CD4-positive, alpha-beta T cell treated with Interferon alpha-2 for 1 hour (primary cell): ENCODE measurements at places on chromosomes 12 and 14.

DNA sequence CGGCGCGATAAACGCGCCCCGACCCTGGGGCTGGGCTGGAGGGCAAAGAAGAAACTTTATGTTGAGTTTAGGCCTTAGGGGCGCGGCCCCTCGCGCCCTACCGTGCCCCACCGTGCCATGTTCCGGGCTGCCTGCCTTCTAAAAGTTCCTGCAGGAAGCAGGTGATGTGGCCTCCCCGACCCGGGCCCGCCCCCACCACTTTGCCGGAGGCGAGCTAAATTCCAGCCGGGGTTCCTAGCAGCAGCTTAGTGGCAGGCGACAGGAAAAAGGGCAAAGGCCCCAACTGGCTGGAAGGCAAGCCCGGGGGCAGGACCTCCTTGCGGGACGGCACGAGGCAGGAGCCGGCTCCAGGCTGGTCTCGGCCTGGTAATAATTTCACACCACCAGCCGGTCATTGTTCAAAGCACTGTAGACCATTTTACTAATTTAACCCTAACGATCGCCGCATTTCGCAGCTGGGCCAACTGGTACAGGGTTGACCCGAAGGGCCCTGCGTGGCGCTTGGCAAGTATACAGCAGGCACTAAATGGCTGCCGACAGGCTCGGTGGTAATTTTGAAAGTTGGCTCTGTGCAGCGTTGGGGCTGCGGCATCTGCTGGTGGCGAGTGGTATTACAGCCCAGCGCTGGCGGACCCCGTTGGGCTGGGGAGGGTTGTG lies 895 bp upstream of the CCDC88C start:
- peak; percentile 88 for DNase-seq

DNA sequence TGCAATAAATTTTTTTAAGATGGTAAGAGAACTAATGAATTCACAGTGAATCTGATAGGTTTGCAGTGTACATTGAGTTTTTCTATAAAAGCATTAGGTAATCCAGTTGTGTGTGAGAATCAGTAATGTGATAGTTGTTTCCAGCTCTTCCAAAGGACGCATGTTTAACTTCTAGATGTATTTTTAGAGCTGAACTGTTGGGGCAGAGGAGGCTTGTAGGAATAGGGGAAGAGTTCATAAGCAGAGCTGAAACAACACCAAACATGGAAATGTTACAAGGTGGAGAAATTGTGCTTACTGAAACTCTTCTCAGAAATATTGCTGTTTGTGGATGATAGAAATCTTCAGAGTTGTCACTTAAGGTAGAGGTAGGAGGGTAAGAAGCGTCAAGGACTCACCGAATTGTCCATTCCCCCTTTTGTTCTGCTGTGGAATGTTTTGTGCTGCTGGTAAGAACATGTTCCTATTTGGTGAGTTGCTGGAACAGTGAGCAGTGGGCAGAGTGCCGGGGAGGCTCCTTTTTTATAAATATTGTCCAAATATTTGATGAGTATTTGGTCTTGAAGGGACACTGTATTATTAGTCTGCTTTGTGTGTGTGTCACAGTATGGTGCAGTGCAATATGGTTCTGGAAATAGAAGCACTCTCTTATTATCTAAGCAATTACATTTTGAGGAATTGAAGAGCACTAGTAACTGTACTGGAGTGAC lies 76.7 kb downstream of the ANO6 start:
- DNase-seq: no peak

DNA sequence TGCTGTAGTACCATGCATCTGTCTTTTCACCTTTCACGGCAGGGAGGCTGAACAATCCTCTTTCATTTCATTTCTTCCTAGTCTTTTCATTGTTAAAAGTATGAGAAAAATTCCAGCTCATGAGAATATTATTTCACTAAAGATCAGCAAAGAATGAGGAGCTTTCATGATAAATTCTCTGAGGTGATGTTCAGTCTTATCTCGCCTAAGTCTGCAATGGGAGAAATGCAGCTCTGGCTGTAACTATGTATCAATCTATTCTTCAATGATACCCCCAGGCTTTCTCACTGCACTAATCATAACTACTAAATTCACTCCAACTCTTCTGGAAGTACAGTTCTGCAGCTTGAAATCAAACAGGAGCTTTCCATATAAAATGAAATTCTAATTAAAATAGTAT lies 15.7 kb downstream of the FOXG1 start:
- no peak for DNase-seq

DNA sequence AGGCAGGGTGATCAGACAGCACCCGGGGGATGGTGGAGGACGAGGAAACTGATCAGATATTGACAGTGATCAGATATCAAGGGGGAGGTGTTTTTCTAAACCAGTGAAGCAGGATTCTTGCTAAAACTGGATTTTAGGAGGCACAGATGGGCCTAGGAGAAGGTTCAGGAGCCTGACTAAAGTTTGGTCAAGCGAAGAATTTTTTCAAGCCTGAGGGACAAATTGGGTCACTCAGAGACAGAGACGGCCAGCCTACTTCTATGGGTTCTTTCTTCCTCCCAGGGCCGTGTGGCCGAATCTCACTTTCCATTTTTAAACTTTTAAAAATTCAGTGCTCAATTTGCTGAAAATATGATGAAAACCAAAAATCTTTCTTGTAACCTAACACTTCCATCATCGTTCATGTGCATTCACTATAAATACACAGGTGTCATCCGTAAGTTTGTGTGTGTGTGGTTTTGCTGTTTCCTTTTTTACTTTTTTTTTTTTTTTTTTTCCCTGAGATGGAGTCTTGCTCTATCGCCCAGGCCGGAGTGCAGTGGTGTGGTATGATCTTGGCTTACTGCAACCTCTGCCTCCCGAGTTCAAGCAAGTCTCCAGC lies 68.5 kb downstream of the RIN3 start:
- DNase-seq: no peak

DNA sequence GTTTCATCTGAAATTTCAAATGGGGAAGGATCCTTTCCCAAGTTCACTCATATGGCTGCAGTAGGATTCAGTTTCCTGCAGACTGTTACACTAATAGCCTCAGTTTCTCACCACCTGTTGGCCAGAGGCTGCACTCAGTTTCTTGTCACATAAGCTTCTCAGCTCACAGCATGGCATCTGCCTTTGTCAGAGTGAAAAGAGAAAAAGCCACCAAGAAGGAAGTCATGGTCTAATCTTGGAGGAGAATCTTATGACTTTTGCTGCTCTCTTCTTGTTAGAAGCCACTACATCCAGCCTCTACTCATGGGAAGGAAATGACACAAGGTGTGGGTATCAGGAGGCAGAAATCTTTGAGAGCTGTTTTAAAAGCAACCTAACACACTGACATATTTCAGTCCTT lies 39.4 kb upstream of the BTG1 start:
- peak; percentile 66 for DNase-seq

GRCh38 chr14:56195704-56196103 lies 77.5 kb downstream of the PELI2 start:
- DNase-seq: no peak

- DNase-seq: no peak
These were observed at the start of gene HPD for GRCh38 chr12:121858662-121859572. Gene HPD (minus strand): TSS chr12:121858859. CDS start chr12:121858823, 36 bp downstream.
